COR-L47 (cell line): ENCODE measurements at places on chromosomes 7 and 10.
A peak's percentile ranks its signal among the peaks of the same experiment; 100 is the strongest.

DNA sequence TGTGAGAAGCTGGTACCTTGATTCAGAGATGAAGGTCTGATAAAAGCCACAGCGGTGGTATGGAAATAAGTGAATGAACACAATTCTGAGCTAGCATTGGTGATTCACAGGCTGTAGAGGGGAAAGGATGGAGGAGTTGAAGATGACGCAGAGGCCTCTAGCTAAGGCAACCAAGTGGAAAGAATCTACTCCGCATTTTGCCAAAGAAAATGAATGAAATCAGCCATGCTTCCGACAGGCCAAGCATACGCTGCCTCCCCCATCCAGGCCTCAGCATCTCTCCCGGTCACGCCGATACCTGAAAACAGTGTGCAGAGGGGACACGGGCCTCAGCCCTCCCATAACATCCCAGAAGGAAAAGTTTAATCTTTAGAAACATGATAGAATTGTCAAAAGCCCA, 124.3 kb upstream of the UNC5B start:
- no peak for DNase-seq

GRCh38 chr10:62092301-62093030, 176.2 kb downstream of the RTKN2 start:
- no peak for DNase-seq

- peak; percentile 64 for DNase-seq
Observed at GRCh38 chr7:116953906-116954838, 871 bp downstream of the ST7 start.

- DNase-seq: no peak
Observed at GRCh38 chr10:49398000-49398861, 2.3 kb upstream of the DRGX start.

DNA sequence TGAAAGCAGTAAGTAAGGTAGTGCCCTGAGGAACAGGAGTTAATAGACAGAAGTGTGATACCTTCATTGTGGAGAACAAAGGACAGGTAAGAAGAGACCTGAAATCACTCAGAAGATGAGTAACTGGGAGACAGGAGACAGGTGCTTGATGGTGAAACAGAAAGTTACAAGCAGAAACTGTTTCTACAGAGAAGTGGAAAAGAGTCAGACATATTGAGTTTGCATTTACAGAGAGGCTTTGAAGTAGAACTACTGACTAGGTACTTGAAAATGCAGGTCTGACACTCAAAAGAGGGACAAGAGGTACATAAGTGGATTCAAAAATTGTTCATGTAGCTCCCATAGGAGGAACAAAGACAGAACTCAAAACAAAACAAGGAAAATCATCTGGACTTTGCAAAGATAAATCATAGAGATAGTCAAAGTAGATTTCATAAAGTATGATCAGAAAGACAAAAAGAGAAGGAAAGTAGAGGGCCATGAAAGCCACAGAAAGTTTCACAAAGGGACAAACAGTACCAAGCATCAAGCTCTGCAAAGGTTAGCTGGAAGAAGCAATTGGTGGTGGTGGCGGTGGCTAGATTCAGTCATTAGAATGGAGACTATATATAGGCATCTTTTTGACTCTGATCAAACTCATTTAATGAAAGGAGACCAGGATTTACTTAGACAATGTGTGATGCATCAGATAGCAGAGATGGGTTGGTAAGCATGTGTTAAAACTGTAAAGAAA, 198.4 kb downstream of the PCLO start:
- no peak for DNase-seq

DNA sequence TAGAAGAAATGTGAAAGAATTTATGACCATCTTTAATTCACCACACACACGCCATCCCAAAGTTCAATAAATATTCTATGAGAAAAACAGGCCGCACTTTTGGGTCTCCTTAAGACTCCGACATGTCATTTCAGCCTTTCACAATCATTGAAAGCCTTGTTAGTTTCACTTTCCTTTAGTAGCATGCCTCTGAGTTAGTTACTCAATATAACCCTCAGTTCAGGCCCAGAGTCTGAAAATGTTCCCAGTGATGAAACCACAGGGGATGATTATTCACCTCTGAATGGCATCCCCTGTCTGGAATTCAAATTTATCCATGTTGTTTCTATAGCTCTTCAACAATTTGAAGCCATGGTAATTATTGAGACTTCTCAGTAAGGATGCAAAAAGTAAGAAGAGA, 278.1 kb upstream of the NRP1 start:
- DNase-seq: no peak

DNA sequence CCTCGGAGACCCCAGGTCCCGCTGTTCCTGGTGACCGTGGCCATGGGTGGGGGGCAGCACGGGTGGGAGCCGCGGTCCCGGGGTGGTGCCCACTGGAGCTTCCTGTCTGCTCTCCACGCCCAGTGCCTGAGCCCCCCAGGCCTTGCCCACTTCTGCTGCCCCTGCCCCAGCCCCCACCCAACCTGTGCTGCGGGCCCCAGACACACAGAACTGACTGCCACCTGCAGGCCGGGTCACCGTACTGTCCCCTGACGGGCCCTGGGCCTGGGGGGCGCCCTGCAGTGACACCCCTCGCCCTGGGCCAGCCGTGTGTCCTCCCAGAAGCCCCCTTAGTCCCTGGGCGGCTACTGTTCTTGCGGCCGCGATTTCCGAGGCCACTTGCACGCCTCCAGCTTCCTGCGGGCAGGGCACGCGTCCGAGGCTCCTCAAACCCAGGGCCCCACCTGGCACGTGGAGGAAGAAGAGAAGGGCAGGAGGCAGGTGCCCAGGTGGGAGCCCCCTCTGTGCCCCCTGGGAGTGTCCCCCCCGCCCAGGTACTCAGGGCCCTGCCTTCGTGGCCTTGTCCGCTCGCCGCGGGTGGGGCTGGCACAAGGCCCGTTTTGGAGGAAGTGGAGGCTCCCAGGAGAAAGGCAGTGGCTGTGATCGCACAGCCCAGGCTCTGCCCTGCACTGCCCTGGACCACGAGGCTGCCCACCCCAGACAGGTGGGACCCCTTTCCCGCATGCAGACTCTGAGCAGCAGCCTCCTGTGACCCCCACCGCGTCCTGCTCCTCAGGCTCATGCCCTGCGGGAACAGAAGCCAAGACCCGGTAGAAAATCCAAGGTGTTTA, 10.4 kb downstream of the TMEM184A start:
- no peak for DNase-seq

- no peak for DNase-seq
Observed at GRCh38 chr10:30647089-30647488, 17.5 kb upstream of the LYZL2 start.

DNA sequence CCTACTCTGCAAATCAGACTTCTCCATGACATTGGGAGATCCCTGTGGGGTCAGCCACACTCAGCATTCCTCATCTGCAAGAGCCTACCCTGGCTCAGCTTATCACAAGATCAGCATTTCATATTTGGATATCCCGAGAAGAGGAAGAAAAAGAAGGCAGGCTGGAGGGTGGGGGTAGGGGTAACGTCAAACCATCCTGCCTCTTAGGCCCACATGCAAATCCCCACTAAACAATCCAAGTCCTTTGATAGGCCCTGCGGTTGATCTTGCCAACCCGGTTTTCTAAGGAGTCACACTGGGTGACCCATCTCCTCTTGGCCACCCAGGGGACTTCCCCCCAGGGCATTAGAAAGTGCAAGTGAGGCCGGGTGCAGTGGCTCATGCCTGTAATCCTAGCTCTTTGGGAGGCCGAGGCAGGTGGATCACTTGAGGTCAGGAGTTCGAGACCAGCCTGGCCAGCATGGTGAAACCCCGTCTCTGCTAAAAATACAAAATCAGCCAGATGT, 128.0 kb upstream of the CALN1 start:
- no peak for DNase-seq

DNA sequence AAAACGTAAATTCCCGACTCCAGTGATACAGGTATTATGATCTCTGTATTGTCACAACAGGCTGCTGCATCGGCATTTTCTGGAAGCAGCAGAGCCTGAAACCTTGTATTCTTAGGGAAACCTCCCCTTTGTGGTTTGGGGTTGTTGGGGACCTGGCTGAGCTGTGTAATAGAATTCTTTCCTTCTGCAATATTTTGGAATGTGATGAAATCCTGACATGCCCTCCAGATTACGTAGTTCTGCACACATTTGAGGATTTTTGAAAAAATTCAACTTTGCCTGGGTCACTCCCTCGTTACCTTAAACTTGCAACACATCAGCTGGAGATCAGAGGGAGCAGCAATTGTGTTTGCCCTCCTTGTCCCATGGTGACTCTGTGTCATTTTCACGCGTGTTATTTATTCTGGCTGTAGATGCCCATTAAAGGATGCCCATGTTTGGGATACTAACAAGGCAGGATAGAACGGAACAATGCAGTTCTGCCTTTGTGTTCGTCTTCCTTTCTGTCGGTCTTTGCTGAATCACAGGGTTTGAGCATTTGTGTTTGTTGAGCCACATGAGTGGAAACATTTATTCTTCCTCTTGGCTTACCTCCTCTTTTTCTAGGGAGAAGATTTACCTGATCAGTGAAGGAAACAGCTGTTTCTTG, 181.7 kb downstream of the TCF7L2 start:
- no peak for DNase-seq

DNA sequence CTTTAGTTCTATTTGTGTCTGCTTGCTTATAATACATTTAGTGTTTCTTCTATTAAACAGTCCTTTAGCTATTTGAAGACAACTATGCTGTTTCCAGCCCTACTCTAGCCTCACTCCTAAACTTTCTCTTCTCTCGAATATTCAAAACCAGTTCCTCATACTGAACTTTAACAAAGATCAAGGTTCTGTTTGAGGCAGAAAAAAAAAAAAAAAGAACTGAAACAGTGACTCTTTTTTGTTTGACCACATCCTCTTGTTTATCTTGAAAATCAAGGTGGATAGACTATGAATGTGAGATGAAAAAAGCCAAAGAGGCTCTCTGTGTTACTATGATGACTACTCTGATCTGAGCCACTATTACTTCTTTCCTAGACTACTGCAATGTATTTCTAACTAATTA, 154.3 kb downstream of the ZNF365 start:
- DNase-seq: no peak

- DNase-seq: no peak
Observed at GRCh38 chr10:79298403-79299244, 48.6 kb upstream of the PPIF start.

DNA sequence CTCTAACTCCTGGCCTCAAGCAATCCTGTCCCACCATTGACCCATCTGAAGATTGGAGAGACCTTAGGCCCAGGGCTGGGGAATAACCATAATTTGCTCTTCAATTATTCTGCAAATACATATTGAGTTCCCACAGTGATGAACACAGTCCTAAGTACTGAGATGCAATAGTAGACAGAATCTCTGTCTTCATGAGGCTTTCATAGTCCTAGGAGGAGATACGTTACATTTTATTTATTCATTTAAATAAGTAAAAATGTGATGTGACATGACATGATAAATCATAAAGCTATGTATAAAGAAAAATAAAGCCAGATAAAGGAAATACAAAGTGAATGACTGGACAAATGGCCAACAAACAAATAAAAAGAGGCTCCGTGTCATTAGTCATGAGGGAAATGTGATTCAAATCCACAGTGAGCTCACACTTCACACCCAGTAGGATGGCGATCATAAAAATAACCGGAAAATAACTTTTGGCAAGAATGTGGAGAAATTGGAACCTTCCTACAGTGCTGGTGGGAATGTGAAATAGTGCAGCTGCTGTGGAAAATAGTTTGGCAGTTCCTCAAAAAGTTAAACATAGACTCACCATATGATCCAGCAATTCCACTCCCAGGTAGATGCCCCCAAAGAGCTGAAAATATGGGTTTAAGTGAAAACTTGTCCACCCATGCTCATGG, 52.1 kb upstream of the JCAD start:
- no peak for DNase-seq

DNA sequence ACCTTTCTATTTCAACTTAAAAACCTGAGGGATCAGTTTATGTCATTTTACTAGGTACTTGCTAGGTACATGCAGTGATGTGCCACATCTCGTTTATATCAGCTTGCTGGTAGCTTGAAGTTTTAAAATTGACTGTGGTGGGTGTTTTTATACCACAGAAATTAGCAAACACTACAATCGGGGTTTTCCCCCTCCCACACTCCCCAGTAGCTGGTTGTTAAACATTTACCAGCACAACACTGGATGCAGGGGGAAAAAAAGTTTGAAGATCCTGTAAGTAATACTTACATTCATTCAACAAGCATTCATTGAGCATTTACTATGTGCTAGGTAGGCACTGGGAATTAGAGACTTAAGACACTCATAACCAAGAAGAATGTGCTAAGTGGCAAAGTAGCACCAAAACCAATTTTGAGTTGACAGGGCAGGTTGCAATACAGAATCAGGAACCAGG, 32.6 kb downstream of the USP6NL start:
- no peak for DNase-seq

GRCh38 chr7:110179037-110179436, 911.9 kb upstream of the LRRN3 start:
- no peak for DNase-seq

DNA sequence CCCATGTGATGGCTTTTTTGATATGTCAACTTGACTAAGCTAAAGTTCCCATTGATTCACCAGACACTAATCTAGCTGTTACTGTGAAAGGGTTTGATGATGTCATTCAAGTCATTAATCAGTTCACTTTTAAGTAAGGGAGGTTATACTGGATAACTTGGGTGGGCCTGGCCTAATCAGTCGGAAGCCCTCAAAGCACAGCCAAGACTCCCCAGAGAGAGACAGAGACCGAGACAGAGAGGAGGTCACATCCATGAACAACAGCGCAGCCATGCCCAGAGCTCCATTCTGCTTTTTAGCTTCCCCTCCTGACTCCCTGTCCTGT, 103.4 kb downstream of the TRIL start:
- DNase-seq: no peak
